ENCODE measurements at places on chromosomes 1 and 21. TPM values are rescaled to one million over a fixed set of nuclear protein-coding genes. Genes with fewer than 3 reads are reported as not detected.

DNA sequence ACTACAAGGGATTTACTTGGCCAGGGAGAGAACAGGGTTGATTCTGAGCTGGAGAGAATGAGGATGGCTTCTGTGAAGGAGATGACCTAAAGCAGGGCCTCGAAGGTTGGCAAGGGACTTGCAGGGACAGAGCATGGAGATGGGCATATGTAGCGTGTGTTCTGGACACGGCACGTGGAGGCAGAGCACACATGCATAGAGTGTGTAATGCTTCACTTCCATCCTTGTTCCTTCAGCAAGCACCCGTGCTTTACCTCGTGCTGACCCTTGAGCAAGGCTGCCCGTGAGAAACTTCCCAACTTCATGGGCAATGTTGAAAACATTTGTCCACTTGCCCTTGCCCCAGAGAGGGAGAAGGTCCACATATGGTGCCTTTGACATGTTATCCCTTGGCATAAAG is 33.1 kb downstream of the NFIA start:
- no peak for DNase-seq

DNA sequence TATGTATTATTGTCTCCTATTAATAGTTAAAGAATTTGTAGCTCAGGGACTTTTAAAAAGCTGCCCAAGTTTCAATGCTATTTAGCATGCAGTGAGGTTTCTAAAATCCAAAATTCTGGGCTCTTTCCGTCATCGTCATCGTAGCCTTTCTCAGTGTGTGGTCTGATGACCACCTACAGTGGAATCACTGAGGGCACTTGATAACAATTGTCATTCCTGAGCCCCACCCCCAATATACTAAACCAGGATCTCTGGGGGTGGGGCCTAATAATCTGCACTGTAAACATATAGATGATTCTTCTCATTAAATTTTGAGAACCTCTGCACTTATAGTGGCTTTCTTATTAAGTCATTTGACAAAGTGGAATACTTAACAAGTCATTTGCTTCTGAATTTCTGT is 674.8 kb downstream of the PLPP3 start:
- no peak for DNase-seq

- DNase-seq: no peak
Observed at GRCh38 chr1:21264898-21265297, 25.4 kb downstream of the ECE1 start.

DNA sequence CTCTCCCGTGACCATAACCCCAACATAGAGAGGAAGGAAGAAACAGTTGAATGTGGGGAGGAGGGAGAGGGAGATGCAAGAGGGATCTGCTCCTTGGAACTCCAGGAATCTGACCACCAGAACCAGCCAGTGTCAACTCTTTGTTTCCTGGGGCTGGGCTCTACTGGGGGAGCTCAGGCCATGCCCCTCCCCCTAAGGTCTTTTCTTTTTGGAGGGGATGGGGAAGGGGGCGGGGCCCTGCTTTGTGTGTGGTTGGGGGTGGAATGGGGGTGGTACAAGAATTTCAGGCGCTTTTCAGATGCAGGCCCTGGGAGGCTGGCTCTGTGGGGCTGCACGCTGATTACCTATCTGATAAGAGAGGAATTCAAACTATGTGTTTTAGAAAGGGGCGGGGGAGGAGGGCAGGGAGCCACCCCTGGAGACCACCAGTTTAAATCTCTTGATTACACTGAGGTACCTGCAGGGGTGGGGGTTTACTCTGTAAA is 8.3 kb downstream of the LIN28A start:
- DNase-seq: no peak

DNA sequence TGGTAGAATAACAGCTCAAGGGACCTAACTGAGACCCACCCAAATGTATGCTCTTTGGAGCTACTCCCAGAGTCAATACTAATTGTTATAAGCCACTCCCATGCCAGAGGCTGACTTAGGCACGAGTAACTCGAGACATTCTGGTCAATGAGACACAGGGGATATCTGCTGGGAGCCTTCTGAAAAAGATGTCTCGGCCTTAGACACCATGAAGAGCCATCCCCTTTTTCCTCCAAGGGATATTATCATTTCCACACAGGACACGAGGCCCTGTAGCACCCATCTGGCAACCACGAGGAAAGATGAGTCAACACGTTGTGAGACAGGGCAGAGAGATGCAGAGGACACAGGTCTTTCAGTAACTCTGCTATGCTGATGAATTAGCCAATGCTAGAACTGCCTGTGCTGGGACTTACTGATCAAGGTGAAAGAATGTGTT is 30.7 kb downstream of the ITPKB start:
- DNase-seq: no peak

- DNase-seq: no peak
Observed at GRCh38 chr1:179924268-179924667, 30.3 kb upstream of the CEP350 start.

DNA sequence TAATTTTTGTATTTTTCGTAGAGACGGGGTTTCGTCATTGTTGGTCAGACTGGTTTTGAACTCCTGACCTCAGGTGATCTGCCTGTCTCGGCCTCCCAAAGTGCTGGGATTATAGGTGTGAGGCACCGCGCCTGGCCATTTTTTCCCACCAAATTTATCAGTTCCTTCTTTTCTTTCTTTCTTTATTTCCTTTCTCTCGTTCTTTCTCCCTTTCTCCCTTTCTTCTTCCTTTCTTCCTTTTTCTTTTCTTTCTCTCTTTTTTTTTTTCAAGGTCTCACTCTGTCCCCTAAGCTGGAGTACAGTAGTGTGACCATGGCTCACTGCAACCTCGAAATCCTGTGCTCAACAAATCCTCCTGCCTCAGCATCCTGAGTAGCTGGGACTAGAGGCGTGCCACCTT is 26.4 kb downstream of the MFSD2A start:
- no peak for DNase-seq

- DNase-seq: no peak
Observed at GRCh38 chr1:28965271-28965870, 51.0 kb downstream of the EPB41 start.

- DNase-seq: no peak
Observed at GRCh38 chr21:20169812-20170576, 828.2 kb upstream of the NCAM2 start.

- no peak for DNase-seq
Observed at GRCh38 chr1:197987294-197987693, 70.1 kb downstream of the LHX9 start.

DNA sequence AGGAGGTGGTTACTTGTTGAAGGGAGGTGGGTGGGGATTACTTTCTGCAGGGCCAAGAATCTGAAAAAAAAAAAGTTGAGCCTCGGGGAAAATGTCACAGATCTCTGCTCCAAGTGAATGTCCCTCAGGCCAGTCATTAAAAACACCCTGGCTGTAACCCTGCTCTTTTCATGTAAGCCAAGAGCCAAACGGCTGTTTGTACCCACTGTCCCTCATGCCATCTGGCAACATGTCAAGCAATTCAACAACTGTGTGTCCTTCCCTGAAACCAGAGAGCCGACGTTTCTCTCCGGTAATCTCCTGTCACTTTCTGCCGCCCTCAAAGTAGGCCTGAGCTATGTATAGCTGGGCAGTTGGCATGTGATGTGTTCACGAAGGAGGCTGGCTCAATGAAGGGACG is 14.7 kb downstream of the CASQ2 start:
- DNase-seq: no peak

- no peak for DNase-seq
Observed at GRCh38 chr1:52967666-52968065, 40.6 kb downstream of the SCP2 start.

DNA sequence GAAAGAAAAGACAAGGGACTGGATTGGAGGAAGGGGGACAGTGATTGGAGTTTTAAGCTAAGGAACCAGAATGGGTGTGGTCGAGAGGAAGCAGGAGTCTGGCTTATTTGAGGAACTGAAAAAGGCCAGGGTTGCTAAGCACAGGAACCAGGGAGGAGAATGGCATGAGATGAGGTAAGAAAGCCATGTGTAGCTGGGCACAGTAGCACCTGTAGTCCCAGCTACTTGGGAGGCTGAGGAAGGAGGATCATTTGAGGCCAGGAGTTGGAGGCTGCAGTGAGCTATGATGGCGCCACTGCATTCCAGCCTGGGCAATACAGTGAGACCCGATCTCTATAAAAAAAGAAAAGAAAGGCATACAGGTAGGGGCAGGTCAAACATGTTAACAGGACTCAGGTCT is 8.1 kb upstream of the KHDRBS1 start:
- DNase-seq: no peak

GRCh38 chr1:19893687-19894086 is 11.5 kb downstream of the OTUD3 start:
- DNase-seq: no peak

DNA sequence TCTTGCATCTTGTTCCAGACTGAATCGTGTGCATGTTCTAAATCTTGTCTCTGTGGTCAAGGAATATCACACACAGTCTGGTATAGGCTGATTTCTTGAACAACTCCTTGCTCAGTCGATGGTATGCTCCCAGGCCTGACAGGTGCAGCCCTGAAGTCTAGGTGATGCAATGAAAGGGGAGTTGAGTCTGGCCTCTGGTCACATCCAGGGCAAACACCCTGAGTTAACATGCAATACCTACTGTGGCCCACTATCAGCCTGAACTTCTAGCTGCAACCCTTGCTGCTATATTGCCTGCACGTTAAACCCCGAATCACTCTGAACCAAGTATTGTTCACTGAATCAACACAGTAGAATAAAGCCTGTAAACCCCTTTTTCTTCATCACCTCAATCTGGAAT is 303.4 kb downstream of the USP25 start:
- DNase-seq: no peak

GRCh38 chr1:8423692-8424538 is 106.0 kb downstream of the SLC45A1 start:
- peak; percentile 72 for DNase-seq

- no peak for DNase-seq
Observed at GRCh38 chr1:11281518-11282331, 8.7 kb downstream of the UBIAD1 start.

DNA sequence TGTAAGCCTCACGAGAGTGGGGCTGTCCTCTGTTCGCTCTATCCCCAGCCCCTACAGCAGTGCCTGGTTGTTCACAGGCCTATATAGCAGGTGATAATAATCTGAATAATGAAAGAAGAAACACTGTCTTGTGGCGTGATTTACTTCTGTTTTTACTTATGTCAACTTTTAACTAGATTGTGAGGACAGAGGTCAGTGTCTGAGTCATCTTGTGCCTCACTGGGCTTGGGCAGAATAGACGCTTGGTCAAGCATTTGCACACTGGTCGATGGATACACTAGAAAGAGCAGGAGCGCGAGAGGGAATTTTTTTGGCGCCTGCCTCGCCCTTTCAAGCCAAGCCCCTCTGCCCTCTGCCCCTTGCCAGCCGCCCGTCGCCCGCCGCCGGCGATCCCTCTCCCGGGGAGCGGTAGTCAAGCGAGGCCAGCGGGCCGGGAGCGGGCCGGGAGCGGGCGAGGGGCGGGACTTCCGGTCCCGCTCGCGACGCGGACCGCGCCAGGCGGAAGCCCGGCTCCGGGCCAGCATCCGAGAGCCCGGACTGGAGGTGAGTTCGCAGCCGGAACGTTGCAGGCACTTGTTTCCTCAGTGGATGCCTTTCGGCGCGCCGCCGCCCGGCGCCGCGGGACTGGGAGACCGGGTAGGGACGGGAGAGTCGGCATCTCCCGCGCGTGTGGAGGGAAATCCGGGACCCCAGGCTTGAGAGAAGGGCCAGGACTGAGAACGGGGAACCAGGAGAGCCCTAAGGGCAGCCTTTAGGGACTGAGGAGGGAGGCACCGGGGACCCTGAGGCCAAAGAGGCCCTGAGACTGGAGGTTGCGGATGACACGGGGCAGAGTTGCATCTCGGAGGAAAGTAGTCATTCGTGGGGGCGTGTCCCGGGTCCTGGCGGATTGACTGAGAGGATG is at the start of gene DISP1:
DISP1 (plus strand) TSS at position 504 of the 904 bp plus-strand sequence. CDS start 127,785 bp downstream, outside the sequence.
- DNase-seq: peak; percentile 91

- DNase-seq: peak; percentile 76
Observed at GRCh38 chr1:235917267-235917811, 50.6 kb upstream of the LYST start.

- no peak for DNase-seq
Observed at GRCh38 chr1:102550729-102551384, 554.1 kb upstream of the OLFM3 start.

DNA sequence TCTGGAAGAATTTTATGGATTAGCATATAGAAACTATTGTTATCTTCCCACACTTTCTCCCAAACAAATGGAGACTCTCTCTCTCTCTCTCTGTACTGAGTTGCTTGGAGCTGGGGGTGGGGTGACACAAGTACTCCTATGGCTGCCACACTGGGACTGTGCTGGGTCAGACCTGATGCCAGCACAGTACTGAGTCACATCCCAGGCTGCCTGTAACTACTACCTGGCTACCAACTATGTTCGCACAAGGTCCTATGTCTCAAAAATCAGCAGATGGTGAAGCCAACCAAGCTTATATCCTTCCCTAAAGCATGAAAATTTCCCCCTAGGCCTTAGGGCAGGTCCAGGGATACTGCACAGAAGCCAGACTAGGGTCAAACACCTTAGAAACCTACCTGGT is 66.6 kb downstream of the FAF1 start:
- no peak for DNase-seq

GRCh38 chr21:37199057-37199924 is 67.8 kb downstream of the VPS26C start:
- DNase-seq: no peak

The OR2AK2 gene
- not detected for total RNA-seq

The TSSK3 gene
- total RNA-seq: not detected

The C1QB gene
- 54.3 TPM for total RNA-seq

The HP1BP3 gene
- 1,144 TPM for total RNA-seq

The SLC6A17 gene
- total RNA-seq: 0.13 TPM

The C1orf141 gene
- total RNA-seq: not detected

The ASAP3 gene
- total RNA-seq: 28.9 TPM

The MTARC2 gene
- total RNA-seq: 94.5 TPM

The KCNJ15 gene
- not detected for total RNA-seq

The FCGR3A gene
- 0.53 TPM for total RNA-seq

The GSTM5 gene
- 5.0 TPM for total RNA-seq

The SPRR1B gene
- total RNA-seq: not detected

Data from Peyer's patch (tissue), 4 donors.